Uterus (tissue), 4 donors: ENCODE measurements at places on chromosomes 2 and 18. TPM values are rescaled to one million over a fixed set of nuclear protein-coding genes. Genes with fewer than 3 reads are reported as not detected.

DNA sequence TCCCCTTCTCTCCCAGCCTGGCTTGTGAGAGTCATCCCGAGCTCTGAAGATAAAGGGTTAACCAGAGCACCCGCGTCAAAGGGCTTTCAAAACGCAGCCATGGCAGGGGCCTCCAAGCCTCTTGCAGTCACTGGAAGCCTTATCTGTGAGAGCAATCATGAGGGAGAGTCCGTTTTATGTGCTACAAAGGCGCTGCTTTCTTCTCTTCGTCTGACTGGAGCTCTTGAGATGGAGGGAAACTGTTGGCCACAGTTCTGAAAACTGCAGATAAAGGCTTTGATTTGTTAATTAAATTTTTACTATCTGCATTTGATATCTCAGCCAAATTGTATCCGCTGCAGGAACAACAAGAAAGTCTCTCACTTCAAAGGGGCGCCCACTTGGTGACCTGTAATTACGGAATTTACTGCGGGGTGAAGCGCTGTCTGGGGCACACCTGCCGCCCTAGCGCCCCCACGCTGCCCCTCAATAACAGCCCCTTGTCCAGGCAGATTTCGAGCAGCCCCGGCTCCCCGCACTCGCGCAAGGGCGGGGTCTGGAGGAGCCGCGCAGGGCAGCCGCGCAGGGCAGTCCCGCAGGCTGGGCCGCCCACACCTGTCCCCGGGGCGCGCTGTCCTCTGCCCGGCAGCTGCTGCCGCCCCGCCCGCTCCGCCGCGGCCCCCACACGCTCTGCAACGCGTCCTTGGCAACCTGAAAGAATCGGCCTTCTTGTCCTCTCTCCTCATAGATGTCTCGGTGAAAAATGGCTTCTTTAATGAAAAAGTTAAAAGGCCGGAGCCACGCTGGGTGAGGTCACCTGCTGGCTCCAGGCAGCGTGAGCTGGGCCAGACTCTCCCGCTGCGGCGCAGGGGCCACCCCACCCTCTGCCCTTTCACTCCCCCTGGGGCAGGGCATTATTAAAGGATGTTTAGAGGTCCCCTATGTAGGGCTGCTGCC is 217.9 kb downstream of the VAPA start:
- peak; percentile 59 for DNase-seq

Gene CD226
- not detected for total RNA-seq

Gene FBXO48
- total RNA-seq: 6.8 TPM

DNA sequence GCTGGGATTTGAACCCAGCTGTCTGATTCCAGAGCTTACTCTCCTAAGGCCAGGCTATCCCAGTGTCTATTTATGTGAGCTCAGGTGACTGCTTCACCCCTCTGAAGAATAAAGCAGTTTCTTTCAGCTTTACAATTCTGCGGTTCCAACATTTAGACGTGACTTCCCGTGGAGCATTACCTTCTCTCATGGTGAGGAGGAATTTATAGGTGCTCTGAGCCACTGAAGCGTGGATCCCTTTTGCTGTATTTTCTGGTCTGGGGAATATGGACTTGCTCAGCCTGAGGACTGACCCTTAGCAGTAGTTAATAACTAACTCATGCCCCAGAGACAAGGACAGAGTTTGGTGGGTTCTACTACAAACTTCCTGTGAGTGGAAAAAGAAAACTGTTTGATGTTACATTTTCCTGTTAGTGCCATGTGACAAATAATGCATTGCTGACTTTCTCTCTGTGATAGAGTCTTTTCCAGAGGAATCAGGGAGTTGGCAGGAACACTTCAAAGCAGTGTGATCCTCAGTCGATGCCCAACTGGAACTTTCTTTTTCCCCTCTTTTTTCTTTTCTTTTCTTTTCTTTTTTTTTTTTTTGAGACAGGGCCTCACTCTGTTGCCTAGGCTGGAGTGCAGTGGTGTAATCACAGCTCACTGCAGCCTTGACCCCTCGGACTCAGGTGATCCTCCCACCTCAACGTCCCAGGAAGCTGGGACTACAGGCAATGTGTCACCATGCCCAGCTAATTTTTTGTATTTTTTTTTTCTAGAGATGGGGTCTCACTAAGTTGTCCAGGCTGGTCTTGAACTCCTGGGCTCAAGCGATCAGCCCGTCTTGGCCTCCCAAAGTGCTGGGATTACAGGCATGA is 21.9 kb downstream of the CASP10 start:
- no peak for DNase-seq

DNA sequence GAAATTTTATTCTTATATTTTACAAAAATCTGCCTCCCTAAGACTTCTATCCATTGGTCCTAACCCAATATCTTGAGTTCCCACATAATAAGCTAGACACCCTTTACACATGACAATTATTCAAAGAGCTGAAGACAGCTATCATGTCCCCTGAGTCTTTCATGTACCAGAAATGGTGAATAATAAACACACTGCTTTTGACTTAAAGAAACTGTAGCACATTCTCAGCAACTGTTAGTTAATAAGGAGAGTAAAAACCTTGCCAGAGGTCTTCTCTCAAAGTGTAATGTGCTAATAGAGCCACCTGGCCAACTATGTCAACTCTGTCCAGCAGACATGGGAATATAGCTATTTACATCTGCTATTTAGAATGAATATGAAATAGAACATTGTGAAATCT is 109.7 kb upstream of the ARL5A start:
- no peak for DNase-seq

GRCh38 chr18:31176531-31176930 is 13.9 kb upstream of the DSC1 start:
- DNase-seq: no peak

Gene SEMA4C
- total RNA-seq: 117 TPM

Gene CROCC2
- total RNA-seq: 0.79 TPM

GRCh38 chr2:28199995-28200679 is 192.5 kb upstream of the FOSL2 start:
- no peak for DNase-seq

Gene EPG5
- 43.4 TPM for total RNA-seq

Gene DSG4
- total RNA-seq: not detected

- no peak for DNase-seq
These were observed 52.4 kb upstream of the ATP8B1 start for GRCh38 chr18:57855551-57855950.

GRCh38 chr18:9001209-9001608 is 101.3 kb upstream of the NDUFV2 start:
- DNase-seq: no peak

- no peak for DNase-seq
These were observed 171.8 kb downstream of the CAMKMT start for GRCh38 chr2:44533508-44533907.

Gene ESPNL
- total RNA-seq: 7.7 TPM
